ENCODE measurements at places on chromosomes 6 and 20.

- DNase-seq = no peak
These were observed 236.2 kb downstream of the TAF4 start for GRCh38 chr20:61829526-61829925.

DNA sequence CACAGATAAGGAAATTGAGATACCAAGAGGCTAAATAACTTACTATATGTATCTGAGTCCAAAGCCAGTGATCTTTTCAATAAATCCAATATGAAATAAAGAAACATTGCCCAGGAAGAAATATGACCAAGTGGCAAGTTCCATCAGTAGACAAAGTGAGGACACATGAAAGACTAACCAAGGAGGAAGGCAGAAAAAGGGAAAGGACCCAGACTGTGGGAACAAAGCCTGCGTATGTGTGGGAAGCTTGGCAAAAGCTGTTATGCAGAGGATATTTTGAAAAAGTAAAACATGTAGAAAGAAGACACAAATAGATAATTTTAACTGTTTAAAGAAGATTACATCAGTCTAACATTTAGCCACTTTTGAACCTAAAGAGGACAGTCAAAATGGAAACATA lies 264.4 kb upstream of the PRDM1 start:
- DNase-seq = no peak

DNA sequence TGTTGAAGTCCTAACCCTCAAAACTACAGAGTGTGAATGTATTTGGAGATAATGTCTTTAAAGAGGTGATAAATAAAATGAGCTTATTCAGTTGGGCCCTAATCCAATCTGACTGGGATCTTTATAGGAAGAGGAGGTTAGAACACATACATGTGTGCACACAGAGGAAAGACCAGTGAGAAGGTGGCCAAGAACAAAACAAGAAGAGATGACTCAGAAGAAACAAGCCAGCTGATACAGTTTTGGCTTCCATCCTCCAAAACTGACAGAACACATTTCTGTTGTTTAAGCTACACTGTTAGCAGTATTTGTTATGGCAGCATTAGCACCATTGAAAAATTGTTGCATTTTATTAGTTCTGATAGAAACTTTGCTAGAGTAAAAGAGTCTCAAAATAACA lies 609.3 kb upstream of the IMPG1 start:
- no peak for DNase-seq

DNA sequence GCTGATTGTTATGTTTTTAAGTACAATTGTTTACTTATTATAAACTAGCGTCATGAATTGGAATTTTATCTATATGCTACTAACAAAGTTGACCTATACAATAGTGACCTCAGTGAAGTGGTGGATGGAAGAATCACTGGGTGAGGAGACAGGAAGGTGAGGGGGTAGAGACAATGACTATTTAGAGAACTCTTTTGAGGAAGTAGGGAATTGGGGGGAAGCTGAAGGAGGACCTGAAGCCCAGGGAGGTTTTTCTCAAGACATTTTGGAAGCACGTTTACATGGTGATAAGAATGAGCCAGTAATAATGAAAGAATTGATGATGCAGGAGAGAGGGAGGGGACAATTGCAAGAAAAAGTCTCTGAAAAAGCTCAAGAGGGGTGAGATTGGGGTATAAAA lies 96.4 kb downstream of the RPS12 start:
- DNase-seq = no peak

DNA sequence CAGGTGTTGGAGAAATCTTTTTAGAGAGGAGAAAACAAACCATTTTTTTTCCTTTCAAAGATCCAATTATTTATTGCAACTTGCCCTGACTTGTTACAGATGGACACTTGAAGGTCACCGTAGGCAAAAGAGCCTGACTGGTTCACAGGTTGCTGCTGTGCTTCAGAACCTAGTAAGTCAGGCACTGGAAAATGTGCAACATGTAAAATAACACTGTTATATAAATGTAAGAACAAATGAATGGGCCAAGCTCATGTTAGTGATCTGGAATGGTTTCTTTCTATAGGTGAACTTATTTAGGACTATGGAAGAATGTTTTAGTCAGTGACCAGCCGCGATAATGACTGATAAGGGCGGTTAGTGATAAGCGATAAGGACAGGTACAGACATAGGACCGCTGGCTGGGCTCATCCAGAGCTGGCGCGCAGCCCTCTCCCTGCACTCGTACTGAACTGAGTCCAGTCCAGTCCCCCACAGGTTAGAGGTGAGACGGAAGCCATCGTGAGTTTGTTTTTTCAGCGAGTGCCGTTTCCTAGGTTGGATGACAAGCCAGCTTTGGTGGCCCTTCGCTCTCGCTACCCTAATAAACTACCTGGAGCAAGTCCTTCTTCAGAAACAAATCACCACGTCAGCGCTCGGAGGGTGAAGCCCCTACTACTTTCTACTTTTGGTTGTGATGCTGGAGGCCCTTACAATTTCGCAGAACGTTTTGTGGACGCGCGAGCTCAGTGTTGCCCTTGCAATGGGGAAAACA lies 94.4 kb upstream of the PRDM1 start:
- no peak for DNase-seq

DNA sequence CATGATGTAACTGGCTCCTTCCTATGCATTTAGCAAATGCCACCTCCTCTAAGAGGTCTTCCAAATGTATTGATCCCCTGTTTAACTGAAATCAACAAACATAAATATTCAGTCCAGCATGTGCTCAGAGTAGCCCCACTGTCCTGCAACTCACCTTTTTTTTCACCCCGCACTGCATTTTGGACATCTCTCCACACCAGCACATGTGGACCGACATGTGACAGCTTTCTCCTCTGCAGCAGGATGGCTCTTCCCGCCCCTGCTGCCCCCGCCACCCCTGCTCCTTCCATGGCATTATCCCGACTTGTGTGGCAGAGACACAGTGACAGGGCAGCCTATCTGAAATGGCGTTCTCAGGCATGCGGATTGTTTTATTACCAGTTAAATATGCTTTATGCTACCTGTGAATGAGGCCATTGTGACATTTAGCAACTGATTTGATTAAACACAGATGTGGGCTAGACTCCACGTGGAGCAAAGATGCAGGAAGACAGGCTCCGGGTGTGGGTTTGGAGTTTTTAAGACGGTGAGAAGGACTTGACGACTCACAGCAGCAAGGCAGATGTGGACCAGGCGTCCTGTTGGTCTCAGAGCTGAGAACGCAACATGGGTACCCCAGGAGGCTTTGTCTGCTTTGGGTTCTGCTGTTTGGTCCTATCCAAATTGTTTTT lies 161.2 kb downstream of the EYA2 start:
- no peak for DNase-seq

GRCh38 chr6:135116571-135116970 lies 61.9 kb upstream of the HBS1L start:
- no peak for DNase-seq

GRCh38 chr20:48422242-48422960 lies 405.4 kb downstream of the PREX1 start:
- no peak for DNase-seq

- no peak for DNase-seq
These were observed 6.4 kb downstream of the SNPH start for GRCh38 chr20:1272368-1273100.

DNA sequence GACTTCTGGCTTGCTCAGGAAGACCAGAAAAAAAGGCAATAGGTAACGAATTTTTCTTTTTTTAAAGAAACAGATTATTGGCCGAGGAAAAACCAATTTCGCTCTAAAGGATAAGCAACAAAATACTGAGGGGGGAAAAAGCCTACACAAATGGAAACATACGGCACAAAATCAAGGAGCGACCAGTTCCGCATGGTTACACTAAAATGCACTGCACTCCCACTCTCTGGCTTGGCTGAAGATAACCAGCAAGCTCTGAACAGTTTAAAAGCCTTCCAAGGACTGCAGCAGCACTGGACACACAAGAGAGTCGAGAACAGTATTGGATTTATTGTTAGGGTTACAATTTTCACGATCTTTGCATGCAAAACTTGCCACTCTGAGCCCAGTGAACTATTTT lies 881 bp upstream of the MAP7 start:
- DNase-seq = no peak

GRCh38 chr6:67016921-67017460 lies 1310.0 kb upstream of the EYS start:
- no peak for DNase-seq

GRCh38 chr6:124753562-124754105 lies 208.6 kb upstream of the RNF217 start:
- no peak for DNase-seq
